ENCODE measurements at places on chromosomes 3 and 15.

DNA sequence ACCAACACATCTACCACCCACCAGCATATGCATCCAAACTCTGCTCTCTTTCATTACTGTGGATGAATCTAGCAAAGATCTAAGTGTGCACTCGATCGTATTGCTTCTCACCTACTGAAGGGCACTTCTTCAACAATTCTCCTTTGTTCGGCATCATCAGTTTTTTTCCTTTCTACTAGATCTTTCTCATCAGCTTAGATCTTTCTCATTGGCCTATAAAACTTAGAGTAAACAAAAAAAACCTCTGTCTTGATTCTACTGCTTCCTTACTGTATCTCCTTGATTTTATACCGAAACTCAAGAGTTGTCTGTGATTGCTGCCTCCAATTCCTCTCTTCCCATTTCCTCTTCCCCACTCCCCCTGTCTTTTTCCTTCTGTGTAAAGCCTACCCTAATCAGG lies 36.1 kb upstream of the TIPARP start:
- DNase-seq: no peak

DNA sequence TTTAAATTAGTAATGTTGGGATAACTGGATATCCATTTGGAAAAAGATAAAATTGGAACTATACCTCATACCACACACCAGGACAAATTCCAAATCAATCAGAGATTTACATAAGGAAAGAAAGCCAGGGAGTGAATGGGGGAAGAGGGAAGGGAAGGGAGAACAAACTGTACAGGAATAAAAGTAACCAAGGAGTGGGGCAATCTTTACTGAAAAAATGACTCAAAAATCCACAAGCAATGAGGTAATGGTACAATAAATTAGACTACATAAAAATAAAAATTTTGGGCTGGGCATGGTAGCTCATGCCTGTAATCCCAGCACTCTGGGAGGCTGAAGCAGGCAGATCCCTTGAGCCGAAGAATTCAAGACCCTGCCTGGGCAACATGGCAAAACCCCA lies 82.6 kb downstream of the MLH1 start:
- no peak for DNase-seq

- no peak for DNase-seq
These were observed 23.8 kb upstream of the FOXP1 start for GRCh38 chr3:71607364-71607763.

DNA sequence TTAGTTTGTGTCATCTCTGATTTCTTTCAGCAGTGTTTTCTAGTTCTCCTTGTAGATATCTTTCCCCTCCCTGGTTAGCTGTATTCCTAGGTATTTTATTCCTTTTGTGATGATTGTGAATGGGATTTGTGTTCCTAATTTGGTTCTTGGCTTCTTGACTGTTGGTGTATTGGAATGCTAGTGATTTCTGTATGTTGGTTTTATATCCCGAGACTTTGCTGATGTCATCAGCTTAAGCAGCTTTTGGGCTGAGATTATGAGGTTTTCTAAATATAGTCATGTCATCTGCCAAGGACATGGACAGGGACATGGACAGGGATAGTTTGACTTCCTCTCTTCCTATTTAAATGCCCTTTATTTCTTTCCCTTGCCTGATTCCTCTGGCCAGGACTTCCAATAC lies 35.8 kb downstream of the MYO9A start:
- no peak for DNase-seq

DNA sequence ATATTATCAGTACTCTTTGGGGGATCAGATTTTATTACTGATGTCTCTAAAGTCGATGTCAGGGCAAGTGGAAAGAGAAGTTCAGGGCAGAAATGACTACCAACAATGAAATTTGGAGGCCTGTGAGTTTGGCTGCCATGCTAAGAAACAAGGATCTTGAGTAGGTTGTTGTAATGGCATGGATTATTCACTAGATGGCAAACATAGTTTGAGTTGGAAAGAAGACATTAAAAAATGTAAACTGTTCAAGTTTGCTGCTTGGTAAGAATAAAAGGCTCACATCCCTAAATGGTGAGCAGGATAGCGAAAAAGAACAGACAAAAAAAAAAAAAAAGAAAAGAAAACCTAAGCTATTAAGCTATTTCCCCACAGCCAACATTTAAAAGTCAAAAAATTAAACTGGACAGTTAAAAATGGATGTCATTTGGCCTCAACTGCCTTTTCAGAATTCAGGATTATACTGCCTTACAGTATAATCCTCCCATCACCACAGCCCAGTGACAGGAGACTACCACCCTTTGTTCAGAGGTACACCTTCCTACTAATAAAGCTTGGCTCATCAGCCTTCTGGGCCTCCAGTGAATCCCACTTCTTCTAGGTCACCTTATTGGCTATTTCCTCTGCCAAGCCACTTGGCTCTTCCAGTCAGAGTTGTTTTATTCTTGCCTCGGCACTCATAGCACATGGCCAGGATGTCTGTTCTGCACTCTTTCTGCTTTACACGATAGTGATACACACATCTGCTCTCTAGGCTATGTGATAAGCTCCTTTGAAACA lies 163.7 kb downstream of the PLD1 start:
- no peak for DNase-seq

DNA sequence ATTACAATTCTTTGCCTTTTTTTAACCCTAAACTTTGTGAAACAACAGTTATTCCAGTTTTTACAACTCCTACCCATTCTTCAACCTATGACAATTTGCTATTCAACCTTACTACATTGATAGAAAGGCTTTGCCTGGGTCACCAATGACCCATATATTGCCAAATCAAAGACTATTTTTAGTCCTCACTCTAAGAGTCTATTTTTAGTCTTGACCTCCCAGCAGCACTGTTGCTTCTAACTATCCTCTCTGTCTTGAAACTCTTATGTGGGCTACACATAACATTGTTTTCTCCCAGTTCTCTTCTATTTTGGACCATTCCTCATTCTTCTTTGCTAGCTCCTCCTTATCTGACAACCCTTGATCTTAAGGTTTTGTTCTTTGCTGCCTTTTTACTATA lies 71.4 kb downstream of the C3orf80 start:
- no peak for DNase-seq

DNA sequence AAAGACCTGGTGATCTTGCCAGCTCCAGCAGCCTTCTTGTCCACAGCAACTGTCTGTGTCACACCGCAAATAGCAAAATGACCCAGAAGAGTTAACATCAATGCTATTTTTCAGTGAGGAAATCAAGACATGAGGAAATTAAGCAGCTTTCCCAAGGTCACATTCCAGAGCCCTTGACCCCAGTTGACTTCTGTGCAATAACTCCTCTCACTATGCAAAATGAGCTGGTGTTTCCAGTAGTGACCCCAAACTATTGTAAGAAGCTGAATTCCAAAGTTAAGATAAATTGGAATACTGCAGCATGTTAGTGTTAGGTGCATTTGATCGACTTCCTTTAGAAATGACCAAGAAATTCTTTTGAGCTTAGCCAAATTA lies 172.8 kb upstream of the SNTN start:
- no peak for DNase-seq

- DNase-seq: no peak
These were observed 13.1 kb downstream of the PROK2 start for GRCh38 chr3:71771884-71772283.

- no peak for DNase-seq
These were observed 45.3 kb downstream of the SEMA6D start for GRCh38 chr15:47762621-47763020.

DNA sequence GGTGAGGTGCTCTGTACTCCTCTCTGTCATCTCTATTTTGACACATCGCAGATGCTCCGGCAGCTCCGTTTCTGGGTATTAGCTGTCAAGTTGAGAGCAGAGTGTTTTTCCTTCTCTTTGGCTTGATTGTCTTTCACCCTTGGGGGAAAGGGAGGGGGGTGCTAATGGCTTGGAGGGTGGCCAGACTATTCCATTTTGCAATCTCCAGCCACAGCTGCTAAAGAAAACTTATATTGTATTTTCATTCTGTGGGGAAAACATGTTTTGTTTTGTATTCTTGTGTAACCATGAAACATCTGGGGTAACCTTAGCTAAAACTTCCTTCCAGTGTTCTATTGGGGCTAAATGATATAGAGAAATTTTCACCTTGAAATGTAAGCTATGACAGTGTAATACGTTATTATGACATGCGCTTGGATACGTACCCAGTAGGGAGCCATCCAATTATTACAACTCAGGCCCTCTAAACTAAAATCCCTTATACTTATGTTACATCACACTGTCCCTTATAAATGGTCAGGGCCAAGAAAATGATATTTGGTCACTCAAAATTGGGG lies 14.0 kb upstream of the LARP6 start:
- no peak for DNase-seq

- DNase-seq: no peak
These were observed 4.0 kb upstream of the AQR start for GRCh38 chr15:34973512-34973911.

- no peak for DNase-seq
These were observed 7.4 kb upstream of the GSK3B start for GRCh38 chr3:120101624-120102023.

DNA sequence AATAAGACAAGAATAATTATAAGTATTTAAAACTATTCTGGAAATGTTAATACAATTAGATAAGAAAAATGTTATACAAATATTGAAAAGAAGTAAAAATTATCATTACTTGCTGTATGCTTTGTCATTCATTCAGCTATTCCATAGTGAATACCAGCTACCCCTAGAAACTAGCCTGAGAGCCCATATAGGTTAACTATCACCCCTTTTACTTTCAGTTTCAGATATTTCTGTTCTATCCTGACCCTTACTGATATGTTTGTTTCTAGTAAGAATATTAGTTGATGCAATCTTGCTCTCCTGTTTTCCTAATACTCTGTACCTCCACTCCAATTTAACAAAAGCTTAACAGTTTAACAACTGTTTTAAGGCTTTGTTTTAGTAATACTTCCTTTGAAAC lies 31.6 kb downstream of the FAM227B start:
- DNase-seq: no peak

GRCh38 chr15:51667478-51667877 lies 13.8 kb upstream of the SCG3 start:
- DNase-seq: no peak

DNA sequence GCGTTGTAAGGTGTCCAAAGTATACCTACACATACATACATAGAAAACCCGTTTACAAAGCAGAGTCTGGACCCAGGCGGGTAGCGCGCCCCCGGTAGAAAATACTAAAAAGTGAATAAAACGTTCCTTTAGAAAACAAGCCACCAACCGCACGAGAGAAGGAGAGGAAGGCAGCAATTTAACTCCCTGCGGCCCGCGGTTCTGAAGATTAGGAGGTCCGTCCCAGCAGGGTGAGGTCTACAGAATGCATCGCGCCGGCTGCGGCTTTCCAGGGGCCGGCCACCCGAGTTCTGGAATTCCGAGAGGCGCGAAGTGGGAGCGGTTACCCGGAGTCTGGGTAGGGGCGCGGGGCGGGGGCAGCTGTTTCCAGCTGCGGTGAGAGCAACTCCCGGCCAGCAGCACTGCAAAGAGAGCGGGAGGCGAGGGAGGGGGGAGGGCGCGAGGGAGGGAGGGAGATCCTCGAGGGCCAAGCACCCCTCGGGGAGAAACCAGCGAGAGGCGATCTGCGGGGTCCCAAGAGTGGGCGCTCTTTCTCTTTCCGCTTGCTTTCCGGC lies 318.6 kb downstream of the FGF12 start:
- no peak for DNase-seq

GRCh38 chr15:81195339-81195864 lies 1.3 kb upstream of the IL16 start:
- DNase-seq: no peak

DNA sequence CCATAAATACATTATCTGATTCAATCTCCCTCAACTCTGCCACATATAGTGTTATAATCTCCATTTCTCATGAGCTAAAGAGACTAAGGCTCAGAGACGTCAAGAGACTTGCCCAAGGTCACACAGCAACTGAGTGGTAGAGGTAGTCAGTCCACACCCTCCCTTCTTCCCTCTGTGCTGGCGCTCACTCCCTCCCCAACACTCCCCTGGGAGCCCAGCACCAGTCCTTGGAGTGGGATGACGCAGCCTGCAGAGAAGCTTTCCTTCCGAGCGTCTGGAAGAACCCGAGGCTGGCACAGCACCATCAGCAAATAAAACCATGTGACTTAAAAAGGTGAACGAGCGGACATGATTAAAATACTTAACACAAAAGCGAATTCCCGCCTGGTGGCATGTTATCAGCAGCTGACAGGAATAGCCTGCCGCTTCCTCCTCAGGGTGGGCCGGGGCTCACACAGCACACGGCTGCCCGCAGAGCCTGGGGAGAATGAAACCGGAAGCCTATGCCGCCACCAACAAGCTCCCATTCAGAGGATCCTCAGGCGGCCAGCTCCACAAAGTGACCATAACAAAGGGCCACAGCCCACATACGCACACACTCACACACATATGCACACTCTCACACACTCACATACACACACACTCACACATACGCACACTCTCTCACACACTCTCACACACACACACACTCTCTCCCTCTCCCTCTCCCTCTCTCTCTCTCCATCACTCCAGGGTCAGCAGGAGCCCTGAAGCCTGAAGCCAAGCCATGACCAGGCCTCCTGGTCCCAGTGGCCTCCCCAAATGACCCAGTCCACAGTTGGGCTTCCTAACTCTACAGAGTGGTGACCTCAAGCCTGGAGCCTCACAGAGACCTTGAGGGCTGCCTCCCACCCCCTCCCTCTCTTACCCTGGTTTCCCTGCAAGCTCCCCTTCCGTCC lies 120.5 kb downstream of the XXYLT1 start:
- DNase-seq: peak; percentile 5

DNA sequence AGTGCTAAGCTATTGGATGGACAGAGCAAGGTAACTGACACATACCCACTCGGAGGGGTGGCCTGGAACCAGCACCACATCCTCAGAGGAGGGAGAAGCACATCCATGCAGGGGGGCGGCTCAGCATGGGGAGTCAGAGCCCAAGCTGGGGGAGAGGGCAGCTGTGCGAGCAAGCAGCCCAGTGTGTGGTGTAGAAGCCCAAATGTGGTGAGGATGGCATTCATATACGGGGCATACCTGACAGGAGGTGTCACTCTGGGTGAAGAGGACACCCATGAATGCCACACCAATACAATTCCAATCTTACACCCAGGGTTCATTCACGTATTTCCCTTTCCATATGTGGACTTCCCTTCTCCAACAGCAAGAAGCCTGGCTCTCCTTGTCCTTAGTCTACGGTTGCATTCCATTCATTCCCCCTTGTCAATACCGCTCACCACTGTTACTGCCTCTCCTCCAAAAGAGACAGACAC lies 58.7 kb upstream of the ACAN start:
- no peak for DNase-seq

GRCh38 chr3:4503050-4503449 lies 9.9 kb downstream of the ITPR1 start:
- no peak for DNase-seq

GRCh38 chr3:33039628-33040027 lies 57.3 kb downstream of the GLB1 start:
- DNase-seq: no peak

DNA sequence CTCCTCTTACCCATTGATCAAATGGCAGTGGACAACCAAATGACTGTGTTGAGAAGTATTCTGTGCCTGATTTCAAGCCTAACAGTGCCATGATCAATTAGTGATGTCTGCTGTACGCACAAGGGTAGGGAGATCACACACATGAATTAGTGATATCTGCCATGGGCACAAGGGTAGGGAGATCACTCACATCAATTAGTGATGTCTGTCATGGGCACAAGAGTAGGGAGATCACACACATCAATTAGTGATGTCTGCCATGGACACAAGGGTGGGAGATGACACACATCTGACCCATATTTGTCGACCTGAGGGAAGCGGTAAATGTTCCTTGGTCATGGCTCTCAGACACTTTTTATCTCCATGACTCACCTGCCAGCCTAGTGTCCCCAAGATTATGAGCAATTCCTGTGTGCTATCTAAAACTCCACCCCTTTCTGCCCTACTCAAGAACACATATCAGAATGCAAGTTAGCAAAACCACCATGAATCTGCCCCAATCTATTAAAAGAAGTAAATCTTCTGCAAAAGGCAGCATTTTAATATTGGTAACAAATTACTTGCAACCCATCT lies 165.0 kb downstream of the NTRK3 start:
- DNase-seq: no peak

All from activated CD8-positive, alpha-beta memory T cell treated with anti-CD3 and anti-CD28 coated beads for 1 hour (primary cell).